ENCODE measurements at places on chromosomes 3 and 15.

DNA sequence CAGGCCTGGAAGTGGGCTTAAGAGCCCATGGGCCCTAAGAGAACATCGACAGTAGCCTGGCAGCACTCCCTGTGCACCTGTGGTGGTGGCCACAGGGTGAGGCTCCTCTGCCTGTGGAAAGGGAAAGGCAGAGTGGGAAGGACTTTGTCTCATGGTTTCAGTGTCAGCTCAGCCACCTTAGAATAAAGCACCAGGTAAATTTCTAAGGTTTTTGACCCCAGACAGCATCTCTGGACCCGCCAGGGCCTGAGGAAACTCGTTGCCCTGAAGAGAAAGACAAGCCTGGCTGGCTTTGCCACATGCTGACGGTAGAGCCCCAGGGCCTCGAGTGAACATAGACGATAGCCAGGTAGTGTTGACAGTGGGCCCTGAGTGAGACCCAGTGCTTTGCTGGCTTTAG lies 22.1 kb downstream of the GOLGA6A start:
- no peaks in the 10 kb centered on the region for H3K27me3 ChIP-seq
- H3K27ac ChIP-seq: no peak overlapping the region
- no peak for DNase-seq
- no peaks in the 10 kb centered on the region for H3K4me1 ChIP-seq

- no peak overlapping the region for H3K4me3 ChIP-seq
- DNase-seq: no peak
- H3K27ac ChIP-seq: no peak overlapping the region
- no peaks in the 10 kb centered on the region for H3K4me1 ChIP-seq
These were observed 77.5 kb downstream of the RPL22L1 start for GRCh38 chr3:170792471-170792870.

DNA sequence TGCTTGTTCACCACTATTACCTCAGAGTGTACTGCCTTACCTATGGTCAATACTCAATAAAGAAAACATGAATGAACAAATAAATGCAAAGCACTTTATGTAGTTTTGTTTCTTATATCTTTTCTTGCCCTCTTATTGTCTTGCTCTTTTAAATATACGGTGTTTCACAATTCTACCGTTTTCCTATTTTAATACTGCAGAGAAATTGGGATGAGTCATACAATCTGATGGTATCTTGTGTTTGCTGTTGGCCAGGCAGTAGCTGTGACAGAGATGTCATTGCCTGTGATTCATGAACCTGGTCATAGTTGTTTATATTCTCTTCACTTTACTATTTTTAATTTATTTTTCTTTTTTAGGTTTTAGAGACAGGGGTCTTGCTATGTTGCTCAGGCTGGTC lies 48.3 kb downstream of the SERP1 start:
- no peak overlapping the region for H3K4me3 ChIP-seq
- H3K4me1 ChIP-seq: peaks cover 16% of the 10 kb centered on the region
- no peaks in the 10 kb centered on the region for H3K36me3 ChIP-seq
- H3K27me3 ChIP-seq: no peaks in the 10 kb centered on the region

DNA sequence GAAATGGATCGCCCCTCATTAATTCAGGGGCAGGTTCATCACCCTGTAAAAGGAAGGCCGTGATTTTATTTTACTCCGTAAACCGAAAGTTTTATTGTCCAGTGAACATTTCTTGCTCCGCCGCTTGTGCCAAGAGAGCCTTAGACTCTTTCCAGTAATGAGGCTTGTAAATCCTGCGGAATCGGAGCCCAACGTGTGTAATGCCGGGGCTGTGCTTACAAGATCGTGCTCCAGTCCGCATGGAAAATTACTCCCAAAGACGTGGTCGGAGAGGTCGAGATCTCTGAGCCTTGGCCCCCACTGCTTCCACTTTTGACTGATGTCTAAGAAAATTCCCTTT lies 649 bp upstream of the PLOD2 start:
- peaks cover 64% of the 10 kb centered on the region for H3K4me1 ChIP-seq
- H3K27me3 ChIP-seq: no peaks in the 10 kb centered on the region
- no peaks in the 10 kb centered on the region for H3K36me3 ChIP-seq
- peak overlapping the region; percentile 95 for H3K4me3 ChIP-seq
- peak overlapping the region; percentile 91 for H3K27ac ChIP-seq

DNA sequence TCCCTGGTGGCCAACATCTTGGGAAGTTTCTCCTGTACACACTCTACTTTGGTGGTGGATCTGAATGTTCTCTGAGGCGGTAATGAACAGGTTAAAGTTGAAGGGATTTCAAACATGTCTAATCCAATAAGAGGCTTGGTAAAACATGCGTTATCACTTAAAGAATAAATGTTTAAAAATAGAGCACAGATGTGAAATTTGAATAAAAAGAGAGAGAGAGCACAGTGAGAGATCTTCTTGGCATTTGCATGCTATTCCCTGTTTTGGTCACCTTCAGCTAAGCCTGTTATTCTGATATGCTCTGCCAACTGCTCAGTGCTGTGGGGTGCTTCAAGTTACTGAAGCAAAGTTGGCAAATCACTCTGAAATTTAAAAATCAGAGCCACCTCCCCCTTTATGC lies 237.7 kb upstream of the WNT5A start:
- 0 out of 2 replicates have a peak, but pooled peaks cover 6% of the 10 kb centered on the region for H3K4me1 ChIP-seq
- H3K36me3 ChIP-seq: no peaks in the 10 kb centered on the region
- H3K27me3 ChIP-seq: no peaks in the 10 kb centered on the region
- no peak overlapping the region for H3K27ac ChIP-seq
- DNase-seq: no peak

- no peak overlapping the region for H3K27ac ChIP-seq
- H3K27me3 ChIP-seq: no peaks in the 10 kb centered on the region
- H3K4me3 ChIP-seq: no peak overlapping the region
- peak; percentile 24 for DNase-seq
These were observed 84.2 kb downstream of the MYO9A start for GRCh38 chr15:72033711-72034110.

DNA sequence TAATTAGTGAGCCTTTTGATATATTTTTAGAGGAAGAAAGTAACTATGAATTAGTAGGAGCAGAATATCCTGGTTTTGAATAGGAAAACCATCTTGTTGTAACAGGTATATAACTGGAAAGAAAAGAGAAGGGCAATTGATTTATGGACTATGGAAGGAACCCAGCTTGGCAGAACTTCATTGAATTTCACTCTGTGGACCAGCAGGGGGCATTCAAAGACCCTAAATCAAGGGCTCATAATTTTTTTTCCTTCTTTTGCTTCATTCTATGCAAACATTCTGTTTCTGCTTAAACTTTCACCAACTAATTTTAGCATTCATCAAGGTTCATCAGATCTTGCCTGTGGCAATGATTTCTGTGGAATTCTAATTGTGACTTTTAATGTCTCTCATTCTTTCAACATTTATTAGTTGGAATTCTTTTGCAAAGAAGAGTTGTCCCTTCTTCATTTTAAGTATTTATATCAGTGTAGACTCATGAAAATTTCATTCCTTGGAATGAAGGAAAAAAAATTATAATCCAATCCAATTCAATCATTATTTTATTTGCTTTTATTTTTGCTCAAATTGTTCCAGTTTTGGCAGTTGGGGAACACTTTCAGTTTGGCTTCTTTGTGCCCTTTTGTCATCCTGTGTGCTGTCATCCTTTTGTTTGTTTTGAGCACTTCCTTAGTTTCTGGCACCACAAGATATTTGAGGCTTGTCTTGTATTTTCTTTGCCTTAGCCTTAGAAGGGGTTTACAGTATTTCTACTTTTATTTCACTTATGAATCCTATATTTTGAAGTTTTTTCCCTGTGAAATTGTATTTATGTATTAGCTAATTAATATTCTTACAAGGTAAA lies 30.4 kb downstream of the NXPE3 start:
- no peaks in the 10 kb centered on the region for H3K27me3 ChIP-seq
- DNase-seq: peak; percentile 66
- peaks cover 20% of the 10 kb centered on the region for H3K4me1 ChIP-seq
- no peak overlapping the region for H3K4me3 ChIP-seq
- H3K36me3 ChIP-seq: no peaks in the 10 kb centered on the region

- H3K27ac ChIP-seq: no peak overlapping the region
- peak; percentile 43 for DNase-seq
- H3K36me3 ChIP-seq: no peaks in the 10 kb centered on the region
These were observed 120.9 kb upstream of the ZBED2 start for GRCh38 chr3:111715911-111716523.

GRCh38 chr3:12115849-12116248 lies 42.9 kb downstream of the TIMP4 start:
- no peaks in the 10 kb centered on the region for H3K36me3 ChIP-seq
- H3K4me3 ChIP-seq: no peak overlapping the region

- no peak for DNase-seq
- no peaks in the 10 kb centered on the region for H3K4me1 ChIP-seq
- peaks cover 46% of the 10 kb centered on the region for H3K36me3 ChIP-seq
- no peak overlapping the region for H3K4me3 ChIP-seq
- no peaks in the 10 kb centered on the region for H3K27me3 ChIP-seq
These were observed 75.7 kb downstream of the KLHL25 start for GRCh38 chr15:85718981-85719380.

DNA sequence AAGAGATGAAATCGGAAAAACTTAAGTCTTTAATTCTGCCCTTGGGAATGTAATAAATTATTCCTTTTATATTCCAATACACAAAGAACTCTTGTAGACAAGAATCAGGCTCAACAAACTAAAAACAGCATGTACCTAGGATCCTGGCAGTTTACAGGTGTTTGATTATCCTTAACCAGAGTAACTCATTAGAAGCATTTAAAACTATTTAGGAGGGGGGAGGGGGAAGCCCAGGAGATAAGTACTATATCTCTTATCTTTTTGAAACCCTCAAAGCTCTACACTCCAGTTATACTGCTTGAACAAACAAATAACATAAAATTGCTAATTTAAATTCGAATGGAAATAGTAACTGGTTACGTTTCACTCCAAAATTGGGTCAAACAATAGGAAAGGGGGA lies 1.9 kb downstream of the CNBP start:
- no peaks in the 10 kb centered on the region for H3K27me3 ChIP-seq
- H3K36me3 ChIP-seq: peaks cover 19% of the 10 kb centered on the region
- H3K4me1 ChIP-seq: peaks cover 32% of the 10 kb centered on the region
- peak overlapping the region; percentile 88 for H3K27ac ChIP-seq
- peak overlapping the region; percentile 91 for H3K4me3 ChIP-seq

- H3K27ac ChIP-seq: no peak overlapping the region
- no peaks in the 10 kb centered on the region for H3K4me1 ChIP-seq
- no peak for DNase-seq
- no peak overlapping the region for H3K4me3 ChIP-seq
- no peaks in the 10 kb centered on the region for H3K27me3 ChIP-seq
- no peaks in the 10 kb centered on the region for H3K36me3 ChIP-seq
These were observed 183.5 kb upstream of the NSMCE3 start for GRCh38 chr15:29452881-29453731.

- H3K36me3 ChIP-seq: peaks cover 24% of the 10 kb centered on the region
- no peak overlapping the region for H3K27ac ChIP-seq
- no peak for DNase-seq
- H3K4me3 ChIP-seq: no peak overlapping the region
These were observed 20.6 kb downstream of the HEG1 start for GRCh38 chr3:125035217-125035616.

GRCh38 chr3:46537779-46538178 lies 28.3 kb downstream of the LRRC2 start:
- no peaks in the 10 kb centered on the region for H3K27me3 ChIP-seq
- H3K4me1 ChIP-seq: peaks cover 29% of the 10 kb centered on the region
- H3K36me3 ChIP-seq: peaks cover 14% of the 10 kb centered on the region
- H3K27ac ChIP-seq: no peak overlapping the region
- DNase-seq: no peak

DNA sequence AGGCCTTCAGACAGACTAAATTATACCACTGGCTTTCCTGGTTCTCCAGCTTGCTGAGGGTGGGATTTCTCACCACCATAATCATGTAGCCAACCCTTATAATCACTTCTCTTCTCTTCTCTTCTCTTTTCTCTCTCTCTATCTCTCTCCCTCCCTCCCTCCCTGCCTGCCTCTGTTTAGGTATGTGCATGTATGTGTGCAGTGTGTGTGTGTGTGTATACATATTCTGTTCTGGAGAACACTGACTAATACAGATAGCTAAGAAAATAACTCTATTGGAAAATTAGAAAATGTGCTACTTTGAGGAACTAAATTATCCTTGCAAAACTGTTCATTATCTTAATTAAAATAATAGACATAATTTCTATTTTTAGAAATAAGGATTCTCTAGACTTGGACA lies 118.6 kb upstream of the GADL1 start:
- peaks cover 42% of the 10 kb centered on the region for H3K4me1 ChIP-seq
- no peak overlapping the region for H3K27ac ChIP-seq
- no peak overlapping the region for H3K4me3 ChIP-seq
- no peaks in the 10 kb centered on the region for H3K27me3 ChIP-seq
- no peak for DNase-seq

GRCh38 chr3:95939235-95939809 lies 875.1 kb upstream of the EPHA6 start:
- no peak overlapping the region for H3K27ac ChIP-seq
- H3K27me3 ChIP-seq: no peaks in the 10 kb centered on the region
- H3K4me1 ChIP-seq: no peaks in the 10 kb centered on the region
- no peaks in the 10 kb centered on the region for H3K36me3 ChIP-seq
- H3K4me3 ChIP-seq: no peak overlapping the region

- no peak overlapping the region for H3K4me3 ChIP-seq
- H3K36me3 ChIP-seq: no peaks in the 10 kb centered on the region
- no peak overlapping the region for H3K27ac ChIP-seq
- H3K27me3 ChIP-seq: peaks cover 16% of the 10 kb centered on the region
These were observed 19.3 kb downstream of the ZNF860 start for GRCh38 chr3:32000877-32001276.

- no peaks in the 10 kb centered on the region for H3K27me3 ChIP-seq
- H3K4me1 ChIP-seq: peaks cover 40% of the 10 kb centered on the region
- no peak for DNase-seq
- H3K4me3 ChIP-seq: no peak overlapping the region
- H3K27ac ChIP-seq: no peak overlapping the region
These were observed 204.6 kb upstream of the IL12A start for GRCh38 chr3:159783780-159784742.

DNA sequence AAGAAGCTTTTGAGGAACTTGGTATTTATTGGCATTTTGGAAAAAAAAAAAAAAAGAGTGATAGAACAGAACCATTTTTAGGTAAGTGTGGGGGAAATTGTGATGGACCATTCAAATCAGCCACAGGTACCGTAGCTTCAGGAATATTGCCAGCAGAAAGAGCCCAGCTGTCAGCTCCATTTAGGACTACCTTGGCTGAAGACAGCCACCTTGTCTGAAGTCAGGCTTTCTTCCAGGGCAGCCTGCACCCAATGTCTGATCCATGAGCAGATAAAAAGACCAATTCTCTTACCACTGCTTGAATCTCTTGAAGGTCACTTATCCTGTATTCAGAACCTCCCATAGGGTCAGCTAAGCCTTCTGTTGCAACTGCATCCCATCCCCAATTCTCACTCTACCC lies 37.6 kb downstream of the SLCO3A1 start:
- no peaks in the 10 kb centered on the region for H3K36me3 ChIP-seq
- DNase-seq: no peak
- no peak overlapping the region for H3K4me3 ChIP-seq
- no peak overlapping the region for H3K27ac ChIP-seq
